ENCODE measurements at places on chromosomes 1 and 21. TPM values are rescaled to one million over a fixed set of nuclear protein-coding genes. Genes with fewer than 3 reads are reported as not detected.
A peak's percentile ranks its signal among the peaks of the same experiment; 100 is the strongest.

GRCh38 chr21:45488931-45489721 lies 53.1 kb downstream of the SLC19A1 start:
- DNase-seq = no peak

DNA sequence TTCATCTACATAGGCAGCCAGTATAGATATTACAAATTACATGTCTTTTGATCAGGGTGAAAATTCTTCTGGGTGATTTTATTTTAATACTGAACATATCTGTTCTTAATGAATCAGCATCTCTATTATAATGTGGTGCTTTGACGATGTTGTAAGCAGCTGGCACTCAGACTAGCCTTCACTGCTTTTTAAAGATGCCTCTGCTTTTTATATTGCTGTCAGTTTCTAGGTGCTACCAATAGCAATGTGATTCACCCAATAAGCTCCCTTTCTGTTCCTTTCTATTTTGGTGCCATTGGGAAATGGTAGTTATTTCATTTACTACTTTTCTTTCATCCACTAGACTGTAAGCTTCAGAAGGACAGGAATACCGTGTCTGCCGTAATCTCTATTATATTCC lies 11.1 kb upstream of the ANGPTL1 start:
- DNase-seq = no peak

Gene RPS6KA1
- 1.8 TPM for polyA plus RNA-seq

Gene SPRR2A
- polyA plus RNA-seq = not detected

GRCh38 chr1:30033256-30034104 lies 689.9 kb downstream of the MATN1 start:
- DNase-seq = no peak

Gene CTSE
- polyA plus RNA-seq = 0.22 TPM

- no peak for DNase-seq
Measured at GRCh38 chr1:179831852-179832699, 45.5 kb downstream of the TOR1AIP2 start.

GRCh38 chr1:33296082-33296458 lies 24.8 kb downstream of the A3GALT2 start:
- no peak for DNase-seq

DNA sequence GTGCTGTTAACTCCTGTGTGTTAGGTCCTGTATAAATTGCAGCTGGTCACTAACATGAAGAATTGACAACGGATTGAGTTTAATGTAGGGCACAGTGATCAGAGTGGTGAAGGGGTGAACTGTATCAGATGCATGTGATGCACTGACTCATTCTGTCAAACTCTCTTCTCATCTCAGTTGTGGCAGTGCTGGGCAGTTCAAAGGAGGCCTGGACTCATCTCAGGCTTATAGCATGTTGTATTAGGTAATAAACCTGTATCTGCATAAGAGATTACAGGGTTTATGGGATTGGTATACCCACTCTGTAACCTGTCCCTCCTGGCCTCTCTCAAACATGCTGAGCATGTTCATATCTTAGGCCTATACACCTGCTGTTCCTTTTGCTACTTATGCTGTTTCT lies 12.4 kb upstream of the GBP3 start:
- DNase-seq = no peak

GRCh38 chr1:26483980-26484379 lies 11.7 kb downstream of the HMGN2 start:
- no peak for DNase-seq

DNA sequence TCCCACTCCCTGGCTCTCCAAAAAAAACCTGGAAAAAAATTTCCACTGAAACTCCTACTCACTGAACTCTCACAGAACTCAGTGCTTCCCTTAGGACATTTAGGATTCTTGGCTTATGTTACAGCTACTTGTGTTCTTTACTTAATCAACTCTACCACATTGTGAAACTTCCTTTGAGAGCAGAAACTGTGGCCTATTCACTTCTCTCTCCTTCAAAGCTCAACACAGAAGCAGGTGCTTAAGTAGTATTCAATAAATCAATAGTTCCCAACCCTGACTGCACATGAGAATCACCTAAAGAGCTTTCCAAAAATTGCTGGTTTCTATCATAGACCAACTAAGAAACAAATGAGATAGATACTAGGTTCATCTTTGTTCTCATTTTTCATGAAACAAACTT lies 67.9 kb upstream of the DMRTA2 start:
- DNase-seq = no peak

GRCh38 chr1:112715264-112716053 lies at the start of gene PPM1J:
TSS of gene PPM1J (minus strand) at chr1:112715332. CDS start at chr1:112715301, 31 bp downstream.
- peak; percentile 99 for DNase-seq

Gene LGALS8
- 10.1 TPM for polyA plus RNA-seq

DNA sequence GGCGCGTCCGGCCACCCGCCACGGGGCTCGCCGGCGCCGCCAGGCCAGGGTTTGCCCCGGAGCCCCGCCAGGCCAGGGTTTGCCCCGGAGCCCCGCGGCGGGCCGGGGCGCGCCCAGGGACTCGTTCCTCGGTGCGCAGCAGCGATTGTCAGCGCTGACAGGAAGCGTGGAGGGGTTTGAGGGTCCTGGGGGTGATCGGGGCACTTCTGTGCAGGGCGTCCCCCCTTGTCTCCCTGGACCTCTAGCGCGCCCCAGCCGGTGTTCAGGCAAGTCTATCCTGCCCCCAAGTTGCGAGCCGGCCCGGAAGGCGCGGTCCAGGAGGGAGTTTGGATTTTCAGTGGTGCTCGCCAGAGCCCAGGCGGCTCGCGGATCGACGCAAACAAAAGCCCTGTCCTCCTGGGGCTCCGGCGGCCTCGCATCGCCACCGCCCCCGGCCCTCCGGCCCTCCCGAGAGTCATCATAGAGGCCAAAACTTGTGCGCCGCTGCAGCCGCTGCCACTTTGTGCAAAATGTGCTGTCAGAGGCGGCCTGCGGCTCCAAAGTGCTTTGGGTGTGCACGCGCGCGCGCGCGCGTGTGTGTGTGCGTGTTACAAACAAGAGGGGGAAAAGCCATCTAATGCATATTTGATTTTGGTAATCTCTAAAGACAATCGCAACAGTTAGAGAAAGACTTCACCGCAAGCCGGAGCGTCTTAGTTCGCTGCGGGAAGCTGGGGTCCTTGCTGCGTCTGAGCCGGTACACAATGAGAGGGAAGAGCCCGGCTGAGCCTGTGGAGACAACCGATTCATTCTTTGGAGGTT lies 1.0 kb downstream of the ROR1 start:
- peak; percentile 71 for DNase-seq

Gene TRABD2B
- polyA plus RNA-seq = 0.32 TPM

DNA sequence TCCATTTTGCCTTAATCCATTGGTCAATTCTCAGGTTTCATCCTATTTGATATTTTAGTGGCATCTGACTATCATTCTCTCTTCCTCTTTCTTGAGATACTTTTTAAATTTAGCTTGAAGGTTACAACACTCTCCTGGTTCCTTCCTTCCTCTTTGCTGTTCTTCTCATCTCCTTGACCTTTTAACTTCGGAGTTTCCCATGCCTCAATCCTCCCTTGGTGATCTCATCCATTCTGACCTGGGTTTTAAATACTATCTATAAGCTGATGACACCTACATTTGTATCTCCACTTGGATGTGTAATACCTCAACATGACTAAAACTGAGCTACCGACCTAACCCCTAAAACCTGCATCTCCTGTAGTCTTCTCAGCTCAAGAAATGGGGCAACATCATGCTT lies 4.8 kb upstream of the ZNF687 start:
- DNase-seq = no peak

DNA sequence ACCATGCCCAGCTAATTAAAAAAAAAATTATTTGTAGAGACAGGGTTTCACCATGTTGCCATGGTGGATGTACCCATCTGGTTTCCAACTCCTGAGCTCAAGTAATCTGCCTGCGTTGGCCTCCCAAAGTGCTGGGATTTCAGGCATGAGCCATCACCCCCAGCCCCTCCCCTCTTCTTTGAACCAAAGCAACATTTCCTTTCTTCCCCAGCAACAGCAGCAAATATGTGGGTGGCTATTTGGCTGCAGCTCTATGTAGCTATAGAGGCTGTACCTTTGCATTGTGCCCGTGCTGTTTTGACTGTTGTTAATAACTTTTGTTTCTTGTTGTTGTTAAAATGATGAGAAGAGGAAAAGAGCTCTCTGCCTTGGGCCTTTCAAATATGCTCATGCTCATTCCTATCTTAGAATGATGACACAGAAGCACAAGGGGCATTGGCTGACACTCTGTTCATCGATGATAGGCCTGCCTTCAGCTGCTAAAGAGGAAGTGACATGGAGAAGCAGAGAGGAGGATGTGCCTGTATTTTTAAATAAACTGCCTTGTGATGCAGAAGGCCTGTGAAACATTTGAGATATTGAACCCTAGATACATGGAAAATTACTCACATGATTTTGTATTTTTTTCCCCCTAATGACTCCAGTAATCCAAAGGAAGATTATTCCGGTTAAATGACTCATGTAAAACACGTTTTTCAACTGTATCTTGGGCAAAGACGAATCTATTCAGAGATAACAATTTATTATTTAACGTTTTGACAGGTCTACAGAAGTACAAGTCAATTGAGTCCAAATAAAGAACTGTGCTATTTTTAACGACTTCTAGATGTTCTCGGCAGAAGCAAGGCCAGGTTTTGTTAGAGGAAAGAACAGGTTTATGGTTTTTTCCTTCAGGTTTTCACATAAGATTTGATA lies 20.5 kb upstream of the XPR1 start:
- DNase-seq = no peak

DNA sequence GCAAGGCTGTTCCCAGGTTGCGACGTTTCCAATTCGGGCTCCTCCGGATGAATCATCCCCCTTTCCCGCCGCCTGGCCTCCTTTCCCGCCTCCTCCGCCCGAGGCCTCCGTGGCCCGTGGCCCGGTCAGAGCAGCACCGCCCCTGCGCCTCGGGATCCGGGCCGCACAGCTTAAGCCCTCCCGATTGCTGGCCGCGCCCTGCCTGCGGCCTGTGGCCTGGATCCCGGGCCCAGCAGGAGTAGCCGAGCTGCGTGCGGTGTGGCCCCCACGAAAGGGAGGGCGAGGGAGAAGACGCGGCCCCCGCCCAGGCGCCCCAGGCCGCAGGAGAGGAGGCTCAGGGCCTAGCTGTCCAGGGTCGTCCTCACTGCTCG lies 1.0 kb downstream of the TMEM200B start:
- peak; percentile 78 for DNase-seq

GRCh38 chr1:244599937-244600350 lies 53.0 kb upstream of the DESI2 start:
- DNase-seq = no peak

DNA sequence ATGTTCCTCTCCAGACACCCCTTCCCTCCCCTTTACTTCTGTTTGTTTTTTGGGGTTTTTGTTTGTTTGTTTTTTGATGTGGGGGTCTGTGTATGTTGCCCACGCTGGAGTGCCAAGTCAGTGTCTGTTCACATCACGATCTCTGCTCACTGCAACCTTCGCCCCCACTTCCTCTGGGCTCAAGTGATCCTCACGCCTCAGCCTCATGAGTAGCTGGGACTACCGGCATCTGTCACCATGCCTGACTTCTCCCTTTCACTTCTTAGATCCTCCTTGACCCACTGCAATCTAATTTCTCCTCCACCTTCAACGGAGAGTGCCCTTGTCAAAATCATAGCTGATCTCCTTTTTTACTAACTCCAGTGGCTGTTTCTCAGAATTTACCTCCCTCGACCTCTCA lies 100.7 kb upstream of the KIF26B start:
- DNase-seq = no peak

DNA sequence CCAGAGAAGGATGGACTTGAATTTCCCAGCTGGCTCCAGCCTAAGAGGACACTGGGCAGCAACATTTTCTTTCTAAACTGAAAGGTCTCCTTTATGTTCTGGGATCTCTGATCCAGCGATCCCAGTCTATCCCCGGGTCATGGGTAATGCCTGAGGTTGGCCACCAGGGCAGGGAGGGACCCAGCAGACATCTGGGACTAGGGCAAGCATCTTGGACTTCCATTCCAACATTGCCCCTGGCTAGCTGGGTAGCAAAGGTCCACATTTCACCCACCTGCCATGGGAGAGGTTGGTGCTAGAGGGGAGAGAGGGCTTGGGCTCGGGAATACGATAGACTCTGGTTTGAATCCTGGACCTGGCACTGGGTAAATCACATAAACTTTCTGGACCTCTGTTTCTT lies 84.6 kb downstream of the LRRN2 start:
- DNase-seq = no peak

GRCh38 chr21:38671773-38672172 lies 134.0 kb upstream of the ETS2 start:
- no peak for DNase-seq

Gene CNTN2
- 0.01 TPM for polyA plus RNA-seq

DNA sequence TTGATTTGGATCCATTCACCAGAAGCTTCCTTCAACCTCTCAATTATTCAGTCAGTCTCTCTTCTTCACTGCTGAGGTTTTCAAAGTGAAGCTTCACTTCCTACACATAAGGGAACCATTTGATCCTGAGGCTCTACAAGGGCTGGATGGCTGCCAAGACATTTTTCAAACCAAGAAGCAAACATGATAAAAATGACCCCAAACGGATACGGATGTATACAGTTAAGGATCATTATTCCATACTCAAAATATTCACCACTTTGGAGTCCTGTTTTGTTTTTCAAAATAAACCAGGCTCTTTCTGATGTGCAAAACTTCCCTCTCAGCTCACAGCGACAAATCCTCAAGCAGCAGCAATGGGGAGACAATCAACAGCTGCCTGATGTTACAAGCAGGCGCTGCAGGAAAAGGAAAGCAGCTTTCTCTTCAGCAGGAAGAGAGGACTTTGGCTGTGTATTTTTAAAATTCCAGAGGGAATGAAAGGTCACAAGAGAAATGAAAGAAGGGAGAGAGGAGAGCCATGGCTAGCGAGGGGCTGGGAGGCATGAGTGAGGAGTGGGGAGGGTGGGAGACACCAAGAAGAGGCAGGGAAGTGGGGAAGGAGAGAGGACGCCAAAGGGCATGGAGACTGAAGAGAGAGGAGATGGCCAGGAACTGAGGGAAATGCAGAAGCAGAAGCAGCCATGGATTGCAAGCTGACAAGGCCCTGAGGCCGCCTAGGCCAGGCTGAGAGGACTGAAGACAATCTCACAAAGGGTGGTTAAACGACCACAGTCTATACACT lies 145.4 kb downstream of the SLC45A1 start:
- DNase-seq = no peak

DNA sequence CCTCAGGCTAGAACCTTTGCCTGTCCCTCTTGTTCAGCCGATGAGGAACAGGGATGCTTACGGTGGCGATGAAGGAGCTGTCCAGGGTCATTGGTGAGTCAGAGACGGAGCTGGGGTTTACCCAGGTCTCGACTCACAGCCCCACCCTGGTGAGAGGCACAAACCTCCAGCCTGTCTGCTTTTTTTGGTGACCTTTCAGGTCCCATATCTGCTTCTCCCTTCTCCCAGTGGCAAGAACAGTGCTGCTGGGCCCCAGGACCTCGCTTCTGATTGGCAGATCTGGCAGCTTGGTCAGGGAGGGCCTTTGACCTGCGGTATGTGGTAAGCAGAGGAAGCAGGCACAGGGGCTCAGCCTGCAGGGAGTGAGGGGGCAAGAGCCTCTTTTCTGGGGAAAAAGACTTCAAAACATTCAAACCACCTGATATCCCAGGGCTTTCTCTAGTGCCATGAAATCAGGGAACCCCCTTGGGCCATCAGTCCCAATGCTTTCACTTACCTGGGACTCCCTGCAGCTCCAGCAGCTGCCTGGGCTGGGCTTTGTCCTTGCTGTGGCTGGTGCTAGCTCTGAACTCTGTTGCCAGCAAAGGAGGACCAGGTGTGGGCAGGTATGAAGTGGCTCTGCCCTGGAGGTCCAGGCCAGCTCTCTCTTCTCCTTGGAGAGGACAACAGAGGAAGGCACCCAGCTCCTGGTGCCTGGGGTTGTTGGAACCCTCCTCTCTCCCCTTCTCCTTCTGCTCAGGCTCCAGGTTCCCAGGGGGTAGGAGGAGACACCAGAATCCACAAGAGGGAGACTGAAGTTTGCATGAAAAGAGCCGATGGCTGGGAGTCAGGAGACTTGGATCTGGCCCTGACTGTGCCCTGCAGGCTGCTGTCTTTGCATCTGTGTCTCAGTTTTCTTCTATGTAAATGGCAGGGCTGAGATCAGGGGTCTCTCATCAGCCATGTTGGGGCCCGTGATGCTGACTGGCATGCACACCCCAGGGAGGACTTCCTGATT lies 41.4 kb downstream of the TRIM62 start:
- no peak for DNase-seq
